ENCODE measurements at places on chromosomes 5 and 9. TPM values are rescaled to one million over a fixed set of nuclear protein-coding genes. Genes with fewer than 3 reads are reported as not detected.

- no peaks in the 10 kb centered on the region for H3K4me1 ChIP-seq
- H3K4me3 ChIP-seq = no peak overlapping the region
- H3K27me3 ChIP-seq = no peaks in the 10 kb centered on the region
- DNase-seq = no peak
- no peaks in the 10 kb centered on the region for H3K36me3 ChIP-seq
- no peak overlapping the region for H3K27ac ChIP-seq
These were observed 118.4 kb upstream of the KCNN2 start for GRCh38 chr5:114243281-114243971.

GRCh38 chr9:130256644-130257043, 8.9 kb upstream of the HMCN2 start:
- no peak overlapping the region for H3K27ac ChIP-seq
- peaks cover 10% of the 10 kb centered on the region for H3K27me3 ChIP-seq
- no peaks in the 10 kb centered on the region for H3K36me3 ChIP-seq

DNA sequence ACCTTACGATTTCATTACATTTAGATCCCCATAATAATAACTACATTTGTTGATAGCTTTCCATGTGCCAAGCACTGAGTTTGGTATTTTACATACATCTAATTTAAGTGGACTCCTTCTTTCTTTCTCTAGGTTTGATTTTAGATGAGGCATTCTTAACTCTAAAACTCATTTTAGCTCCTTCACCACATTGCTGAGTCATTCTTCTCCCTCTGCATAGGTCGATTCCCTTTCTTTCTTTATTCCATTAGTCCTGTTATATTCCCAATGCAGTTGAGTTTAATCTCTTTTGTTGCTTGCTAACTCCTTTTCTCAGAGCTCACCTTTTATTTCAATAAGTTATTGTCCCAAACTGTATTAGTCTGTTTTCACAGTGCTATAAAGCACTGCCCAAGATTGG, 329.8 kb downstream of the TAF11L14 start:
- no peak for DNase-seq
- H3K4me1 ChIP-seq = no peaks in the 10 kb centered on the region
- H3K36me3 ChIP-seq = no peaks in the 10 kb centered on the region
- H3K27me3 ChIP-seq = no peaks in the 10 kb centered on the region
- no peak overlapping the region for H3K4me3 ChIP-seq

Gene OCLN
- 0.39 TPM for polyA plus RNA-seq

Gene SLC34A3
- not detected for polyA plus RNA-seq
